ENCODE measurements at places on chromosomes 3 and 15. TPM values are rescaled to one million over a fixed set of nuclear protein-coding genes. Genes with fewer than 3 reads are reported as not detected.

Gene TUSC7
- total RNA-seq = not detected

Gene ATP1B3
- total RNA-seq = 262 TPM

Gene SPATA16
- total RNA-seq = not detected

- no peak for DNase-seq
These were observed 227.8 kb downstream of the CDIN1 start for GRCh38 chr15:36807134-36807764.

Gene ITIH1
- total RNA-seq = not detected

GRCh38 chr3:108292905-108293328 is 3.4 kb upstream of the HHLA2 start:
- DNase-seq = no peak

GRCh38 chr3:130537673-130538304 is 20.8 kb downstream of the COL6A6 start:
- DNase-seq = peak; percentile 46

Gene SCN11A
- 0.06 TPM for total RNA-seq

GRCh38 chr15:52144656-52145178 is 32.1 kb upstream of the BCL2L10 start:
- no peak for DNase-seq

DNA sequence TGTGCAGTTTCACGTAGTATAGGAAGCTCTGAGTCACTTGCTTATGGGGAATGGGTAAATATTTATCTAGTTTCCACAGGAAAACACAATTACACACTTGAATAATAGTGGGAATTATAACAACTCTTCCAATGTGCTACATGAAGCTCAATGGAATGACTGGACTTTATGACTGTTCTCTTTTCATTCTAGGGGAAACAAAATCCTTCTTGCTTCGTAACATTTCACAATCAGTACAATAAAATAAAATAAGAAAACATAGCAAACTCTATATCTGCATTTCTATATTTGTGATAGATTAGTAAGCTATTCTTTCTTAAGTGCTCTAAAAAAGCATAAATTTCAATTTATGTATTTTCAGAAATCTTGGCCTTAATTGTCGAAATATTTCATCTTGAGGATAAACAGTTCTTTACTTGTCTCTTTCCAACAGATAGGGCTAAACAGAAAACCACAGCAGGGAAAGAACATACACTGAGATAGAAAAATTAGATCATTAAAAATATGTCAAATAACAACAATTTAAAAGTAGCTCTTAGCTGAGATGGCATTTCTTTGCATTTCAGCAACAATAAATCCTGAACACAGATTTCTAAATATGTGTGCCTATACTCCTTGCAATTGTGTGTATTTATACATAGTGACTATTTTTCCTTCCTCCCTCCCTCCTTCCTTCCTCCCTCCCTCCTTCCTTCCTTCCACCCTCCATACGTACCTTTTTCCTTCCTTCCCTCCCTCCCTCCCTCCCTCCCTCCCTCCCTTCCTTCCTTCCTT is 395.5 kb upstream of the KCNMB2 start:
- no peak for DNase-seq

DNA sequence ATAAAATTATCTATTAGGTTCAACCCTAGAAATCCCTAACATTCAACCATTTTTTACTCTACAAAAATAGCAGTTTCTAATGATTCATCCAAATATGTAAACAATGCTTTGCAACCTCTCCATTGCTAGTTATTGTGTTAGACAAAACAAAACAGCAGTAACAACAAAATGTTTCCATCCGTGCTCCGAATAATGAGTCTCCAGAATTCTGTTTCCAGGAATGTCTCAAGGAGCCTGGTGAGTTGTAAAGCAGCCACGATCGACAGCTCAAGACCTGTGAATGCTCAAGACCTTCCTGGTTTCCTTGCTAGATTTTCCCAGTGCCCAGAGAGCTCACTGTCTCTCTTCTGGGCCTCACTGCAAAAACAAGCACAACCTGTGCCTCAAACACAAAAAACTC is 49.9 kb downstream of the CHRD start:
- no peak for DNase-seq

DNA sequence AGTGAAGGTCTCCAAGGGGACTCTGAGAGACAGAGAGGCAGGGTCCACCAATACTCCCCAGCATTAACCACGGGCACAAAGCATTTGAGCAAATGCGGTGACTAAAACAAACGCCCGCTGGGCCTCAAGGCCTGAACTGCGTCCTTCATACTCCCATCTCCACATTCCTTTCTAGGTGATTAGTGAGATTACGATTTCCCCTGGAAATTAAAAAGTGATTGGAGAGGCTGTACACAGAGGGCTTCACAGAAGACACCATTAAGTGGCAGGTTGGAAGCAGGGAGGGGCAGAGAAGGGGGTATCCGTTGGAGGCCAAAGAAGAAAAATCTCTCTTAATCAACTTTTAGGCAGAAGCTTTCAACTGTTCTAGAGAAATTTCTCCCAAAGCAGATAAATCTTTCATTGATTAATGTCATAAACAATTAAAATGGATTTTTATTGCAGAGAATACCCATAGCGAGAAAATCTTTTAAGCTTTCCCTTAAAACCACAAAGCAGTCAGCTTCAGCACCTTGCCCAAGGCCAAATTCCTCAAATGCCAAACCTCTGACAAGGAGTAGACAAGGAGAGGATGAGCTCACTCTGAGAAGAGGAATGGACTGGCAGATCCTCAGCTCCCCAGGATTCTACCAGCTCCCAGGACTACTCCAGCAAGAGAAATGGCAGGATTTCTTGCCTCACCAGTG is 38.2 kb downstream of the MB21D2 start:
- no peak for DNase-seq

Gene RTP1
- total RNA-seq = not detected

Gene GRK7
- not detected for total RNA-seq

Gene KLHL6
- 21.6 TPM for total RNA-seq

- no peak for DNase-seq
These were observed 308.6 kb upstream of the ATP11B start for GRCh38 chr3:182484682-182485081.

DNA sequence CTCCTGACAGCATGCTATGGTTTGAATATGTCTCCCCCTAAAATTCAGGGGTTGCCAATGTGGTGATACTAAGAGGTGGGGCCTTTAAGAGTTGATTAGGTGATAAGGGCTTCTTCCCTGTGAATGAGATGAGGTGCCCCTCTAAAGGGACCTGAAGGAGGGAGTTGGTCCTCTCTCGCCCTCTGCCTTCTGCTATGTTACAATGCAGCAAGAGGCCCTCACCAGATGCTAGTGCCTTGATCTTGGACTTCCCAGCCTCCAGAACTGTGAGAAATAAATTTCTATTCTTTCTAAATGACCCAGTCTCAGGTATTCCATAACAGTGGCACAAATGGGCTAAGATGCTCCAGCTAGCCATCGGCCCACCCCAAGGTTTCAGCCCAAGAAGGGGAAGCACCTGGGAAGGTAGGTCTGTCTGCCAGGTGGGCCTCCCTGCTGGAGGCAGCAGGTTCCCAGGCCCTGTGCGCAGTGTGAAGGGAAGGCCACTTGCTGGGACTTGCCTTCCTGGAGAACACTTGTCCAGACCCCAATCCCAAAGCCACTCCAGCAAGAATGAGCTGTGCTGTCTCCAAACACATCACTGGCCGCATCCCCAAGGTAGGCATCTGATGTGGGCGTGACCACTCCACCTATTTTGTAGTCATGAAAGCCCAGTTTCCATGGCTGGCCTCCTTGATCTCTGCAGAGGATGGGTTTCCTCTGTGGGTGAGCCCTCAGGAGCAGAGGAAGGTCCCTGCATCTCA is 9.0 kb downstream of the TGM4 start:
- DNase-seq = no peak

Gene ARGFX
- not detected for total RNA-seq

Gene GOLGA8M
- 2.0 TPM for total RNA-seq

DNA sequence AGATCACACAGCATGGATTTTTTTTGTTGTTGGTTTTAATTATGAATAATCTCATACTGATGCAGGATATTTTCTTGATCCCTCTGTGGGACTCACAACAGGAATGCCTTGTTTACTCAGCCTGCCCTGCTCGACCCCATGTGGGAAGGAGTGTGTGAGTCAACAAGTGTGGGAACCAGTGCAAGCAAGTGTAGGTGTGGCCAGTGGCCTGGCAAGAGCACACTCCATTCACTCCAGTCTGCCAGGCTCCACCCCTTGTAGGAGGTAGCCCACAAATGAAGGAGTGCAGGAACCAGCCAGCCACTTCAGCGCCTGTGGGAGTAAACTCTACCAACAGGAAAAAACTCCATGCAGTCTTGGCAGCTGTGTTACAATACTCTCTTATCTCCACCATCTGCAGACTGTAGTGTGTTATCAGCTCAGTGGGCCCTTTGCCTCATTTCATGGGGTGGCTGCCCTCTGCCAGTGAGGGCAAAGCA is 393.6 kb downstream of the OTOL1 start:
- no peak for DNase-seq

- DNase-seq = no peak
These were observed 1113.7 kb downstream of the OTOL1 start for GRCh38 chr3:162610261-162610660.

Gene PLSCR2
- 1.2 TPM for total RNA-seq

Gene ONECUT1
- not detected for total RNA-seq

GRCh38 chr15:48447657-48448056 is 116.4 kb downstream of the DUT start:
- DNase-seq = no peak

- DNase-seq = no peak
These were observed 112.8 kb upstream of the MEF2A start for GRCh38 chr15:99452728-99453636.

Data from left lung (tissue), 14 donors.